ENCODE measurements at places on chromosomes 2 and 18. TPM values are rescaled to one million over a fixed set of nuclear protein-coding genes. Genes with fewer than 3 reads are reported as not detected.

DNA sequence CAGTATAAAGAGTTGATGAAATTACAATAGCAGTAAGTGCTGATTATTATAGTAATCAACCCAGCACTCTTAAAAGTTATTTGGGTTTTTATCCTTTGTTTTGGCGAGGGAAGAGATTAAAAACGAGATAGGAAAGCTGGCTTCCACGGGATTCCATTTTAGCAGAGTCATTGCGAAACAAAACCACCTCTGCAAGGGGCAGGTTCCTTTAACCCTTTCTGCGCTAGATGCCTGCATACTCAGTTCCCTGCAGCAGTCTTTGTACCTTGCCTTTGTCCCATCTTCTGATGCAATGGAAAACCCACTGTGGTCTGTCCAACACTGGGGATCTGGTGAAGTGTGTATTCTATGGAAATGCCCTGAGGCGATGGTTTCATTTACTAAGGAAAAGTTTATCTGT lies 2.7 kb downstream of the YPEL5 start:
- no peak for DNase-seq

CHRND gene
- 163 TPM for polyA plus RNA-seq

DNA sequence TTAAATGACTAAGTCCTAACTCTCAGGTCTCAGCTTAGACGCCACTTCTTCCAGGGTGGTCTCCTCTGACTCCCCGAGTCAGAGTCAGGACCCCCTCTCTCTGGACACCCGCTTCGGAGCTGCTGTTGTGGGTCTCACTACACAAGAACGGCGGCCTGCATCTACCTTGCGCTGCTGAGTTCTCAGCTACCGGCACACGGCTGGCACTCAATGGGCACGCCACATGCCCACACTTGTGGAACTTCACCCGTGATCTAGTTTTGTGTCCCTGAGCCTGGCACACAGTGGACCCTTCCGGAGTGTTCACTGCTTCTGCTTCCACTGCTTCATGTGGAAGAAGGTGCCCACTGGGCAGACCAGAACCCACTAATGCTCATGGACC lies 58.3 kb upstream of the ID2 start:
- no peak for DNase-seq

CYTIP gene
- polyA plus RNA-seq: 0.87 TPM

RAB10 gene
- polyA plus RNA-seq: 93.1 TPM

GRCh38 chr18:70663141-70663540 lies 374.3 kb downstream of the SOCS6 start:
- no peak for DNase-seq

COL3A1 gene
- 7,583 TPM for polyA plus RNA-seq

GRCh38 chr2:99698896-99699295 lies 209.1 kb upstream of the REV1 start:
- DNase-seq: no peak

DNA sequence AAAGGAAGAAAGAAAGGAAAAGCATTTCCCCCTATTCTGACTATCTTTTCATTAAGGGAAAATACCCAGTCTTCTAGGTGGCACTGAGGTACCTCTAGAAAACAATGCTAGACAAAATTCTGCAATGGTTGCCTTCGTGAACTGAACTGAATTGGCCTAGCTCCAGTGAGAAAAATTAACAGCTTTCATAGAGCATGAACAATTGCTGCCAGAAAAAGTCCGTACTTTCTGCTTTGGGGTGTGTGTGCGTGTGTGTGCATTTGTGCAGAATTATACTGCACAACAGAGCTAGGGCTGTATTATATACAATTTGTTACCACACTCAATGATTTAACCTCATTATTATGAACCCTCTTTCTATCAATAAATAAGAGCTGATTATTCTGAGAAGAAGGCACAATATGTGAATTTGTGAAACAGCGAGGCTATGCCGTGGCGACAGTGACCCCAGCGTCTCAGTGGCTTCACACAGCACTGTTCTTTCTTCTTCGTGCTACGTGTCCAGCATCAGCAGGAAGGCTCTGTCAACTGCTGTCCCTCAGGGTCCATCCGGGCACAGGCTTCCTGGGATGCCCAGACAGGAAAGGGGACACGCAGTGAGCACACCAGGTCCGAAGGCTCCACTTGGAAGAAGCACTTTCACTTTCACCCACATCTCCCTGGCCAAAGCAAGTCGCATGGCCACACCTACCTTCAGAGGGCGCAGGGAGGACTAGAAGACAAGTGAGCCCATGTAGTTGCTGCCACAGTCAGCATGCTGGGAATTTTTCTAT lies 47.5 kb downstream of the PTGR3 start:
- DNase-seq: peak; percentile 17

GRCh38 chr18:67081482-67082211 lies 434.9 kb downstream of the DSEL start:
- no peak for DNase-seq

DNA sequence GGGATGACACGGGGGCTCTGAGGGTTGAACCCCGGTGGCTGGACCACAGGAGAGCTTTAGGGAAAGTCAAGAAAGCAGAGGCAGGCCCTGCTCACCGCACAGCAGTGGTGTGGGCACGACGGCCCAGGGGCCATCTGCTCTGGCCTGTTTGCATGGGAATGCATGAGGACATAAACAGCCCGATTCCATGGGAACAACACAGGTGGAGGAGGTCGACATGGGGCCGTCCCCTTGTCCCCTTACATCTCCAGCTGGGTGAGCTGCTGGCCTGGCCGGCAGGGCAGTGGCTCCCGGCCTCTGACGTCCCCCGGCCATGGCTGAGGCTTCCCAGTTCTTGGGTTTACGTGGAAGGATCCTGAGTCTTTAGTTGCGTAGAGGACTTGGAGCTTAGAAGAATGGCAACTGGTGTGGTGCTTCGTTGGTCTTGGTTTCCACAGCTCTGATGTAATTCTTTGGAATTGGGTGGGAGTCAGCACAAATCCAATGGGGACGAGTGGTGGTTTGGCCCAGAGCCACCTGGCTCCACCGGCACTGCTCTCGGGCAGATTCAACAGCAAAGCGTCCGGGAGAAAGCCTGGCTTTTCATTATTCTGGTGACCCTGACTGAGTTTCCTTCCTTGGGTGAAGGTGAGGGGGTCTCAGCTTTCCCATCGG lies 98.3 kb upstream of the HDAC4 start:
- DNase-seq: peak; percentile 59

TUBB8B gene
- not detected for polyA plus RNA-seq

DNA sequence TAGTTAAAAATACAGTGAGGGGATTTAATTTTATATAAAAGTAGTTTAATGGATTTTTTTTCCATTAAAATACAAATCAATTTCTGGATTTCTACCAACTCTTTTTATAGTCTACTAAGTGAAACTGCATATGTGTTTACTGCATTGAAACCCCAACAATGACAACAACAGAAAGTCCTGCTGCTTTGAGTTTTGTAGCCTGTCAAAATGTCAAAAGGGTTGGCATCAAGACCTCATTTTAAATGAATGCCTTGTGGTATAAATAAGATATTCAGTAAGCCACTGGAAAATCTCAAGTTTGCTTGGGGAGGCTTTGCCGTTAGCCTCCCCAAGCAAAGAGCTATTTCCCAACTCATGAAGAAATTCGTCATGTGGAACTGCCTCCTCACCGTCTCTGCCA lies 440.3 kb upstream of the HNMT start:
- no peak for DNase-seq

DNAH7 gene
- polyA plus RNA-seq: 0.19 TPM

GPR55 gene
- polyA plus RNA-seq: not detected

LRATD1 gene
- 11.6 TPM for polyA plus RNA-seq

DNA sequence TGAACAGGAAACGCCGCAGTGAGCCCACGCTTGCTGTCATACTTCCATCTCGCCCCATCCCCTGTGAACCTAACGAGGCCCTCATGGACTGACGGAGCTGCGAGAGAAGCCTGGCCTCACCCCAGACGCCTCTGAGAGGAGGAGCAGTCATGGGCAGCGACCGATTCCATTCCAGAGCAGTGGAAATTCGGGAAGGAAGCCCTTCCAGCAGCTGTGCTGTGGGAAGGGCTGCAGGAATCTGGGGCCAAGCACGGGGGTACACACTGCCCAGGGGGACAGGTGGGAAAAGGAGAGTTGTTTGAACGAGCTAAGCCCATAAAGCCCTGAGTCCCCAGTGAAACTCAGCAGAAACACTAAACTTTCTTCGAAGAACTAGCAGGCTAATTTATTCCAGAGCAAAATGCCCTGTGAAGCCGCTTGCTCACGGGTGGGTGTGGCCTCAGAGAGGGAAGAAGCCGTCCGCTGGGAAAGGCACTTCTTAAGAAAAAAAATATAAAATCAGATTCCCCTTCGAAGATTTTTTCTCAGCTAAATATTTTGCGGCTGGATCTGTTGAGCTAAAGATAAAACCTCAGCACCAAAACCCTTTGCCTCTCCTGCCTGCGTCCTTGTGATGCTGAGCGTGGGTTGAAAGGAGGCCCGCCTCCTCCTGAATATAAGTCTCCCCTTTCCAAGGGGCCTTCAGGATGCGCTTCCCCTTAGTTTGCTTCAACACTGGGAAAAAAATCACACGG lies 38.2 kb downstream of the ANKMY1 start:
- DNase-seq: peak; percentile 52

- DNase-seq: no peak
These were observed 98.8 kb upstream of the NCKAP5 start for GRCh38 chr2:133667085-133667484.

SNTG2 gene
- not detected for polyA plus RNA-seq

GRCh38 chr2:156474401-156474800 lies 38.2 kb downstream of the GPD2 start:
- no peak for DNase-seq

DNA sequence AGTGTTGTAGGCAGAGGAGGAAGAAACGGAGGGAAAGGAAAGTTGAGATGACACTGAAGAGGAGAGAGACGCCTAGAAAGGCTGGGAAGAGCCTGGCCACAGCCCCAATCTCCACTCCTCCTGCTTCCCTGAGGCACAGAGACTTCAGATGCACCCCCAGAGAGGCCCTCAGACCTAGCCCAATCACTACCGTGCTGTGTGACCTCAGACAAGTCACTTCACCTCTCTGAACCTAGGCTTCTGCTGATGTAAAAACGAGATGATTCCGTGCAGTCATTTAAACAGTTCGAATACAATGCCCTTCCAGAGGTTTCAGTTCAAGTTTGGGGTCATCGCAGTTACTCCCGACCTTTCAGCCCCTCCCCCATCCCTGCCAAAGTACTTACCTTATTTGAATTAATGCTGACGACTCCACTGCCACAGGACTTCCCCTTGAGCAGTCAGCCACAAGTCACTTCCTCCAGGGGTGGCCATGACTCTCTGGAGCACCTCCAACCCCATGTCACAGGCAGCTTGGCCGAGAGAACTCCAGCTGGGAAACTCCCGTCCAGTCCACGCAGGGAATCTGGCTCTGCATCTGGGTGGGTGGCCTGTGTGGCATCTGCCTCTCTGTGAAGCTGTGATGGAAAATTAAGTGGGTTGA lies 105.2 kb upstream of the ID2 start:
- DNase-seq: peak; percentile 38

GRCh38 chr2:200863782-200864175 lies 679 bp downstream of the CLK1 start:
- DNase-seq: peak; percentile 70

DNA sequence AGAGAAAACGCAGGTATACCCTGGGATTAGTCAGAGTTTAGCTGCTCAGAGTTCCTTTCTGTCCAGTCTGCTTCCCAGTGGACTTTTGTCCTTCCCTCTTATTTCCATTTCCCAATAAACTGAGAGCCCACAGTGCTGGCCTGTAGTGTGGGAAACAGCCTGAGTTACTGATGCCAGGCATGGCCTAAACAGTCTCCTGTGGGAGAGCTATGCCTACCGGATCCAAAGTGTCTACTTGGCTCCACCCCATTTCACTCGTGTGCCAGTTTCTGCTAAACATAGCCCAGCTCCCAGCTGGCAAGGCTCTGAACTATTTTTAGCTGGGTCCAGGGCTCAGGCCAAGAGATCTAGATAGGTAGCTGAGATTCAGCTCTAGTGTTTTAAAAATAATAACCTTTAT lies 15.6 kb upstream of the PPP1CB start:
- peak; percentile 91 for DNase-seq

C18orf63 gene
- polyA plus RNA-seq: not detected

HNMT gene
- polyA plus RNA-seq: 17.4 TPM

DNA sequence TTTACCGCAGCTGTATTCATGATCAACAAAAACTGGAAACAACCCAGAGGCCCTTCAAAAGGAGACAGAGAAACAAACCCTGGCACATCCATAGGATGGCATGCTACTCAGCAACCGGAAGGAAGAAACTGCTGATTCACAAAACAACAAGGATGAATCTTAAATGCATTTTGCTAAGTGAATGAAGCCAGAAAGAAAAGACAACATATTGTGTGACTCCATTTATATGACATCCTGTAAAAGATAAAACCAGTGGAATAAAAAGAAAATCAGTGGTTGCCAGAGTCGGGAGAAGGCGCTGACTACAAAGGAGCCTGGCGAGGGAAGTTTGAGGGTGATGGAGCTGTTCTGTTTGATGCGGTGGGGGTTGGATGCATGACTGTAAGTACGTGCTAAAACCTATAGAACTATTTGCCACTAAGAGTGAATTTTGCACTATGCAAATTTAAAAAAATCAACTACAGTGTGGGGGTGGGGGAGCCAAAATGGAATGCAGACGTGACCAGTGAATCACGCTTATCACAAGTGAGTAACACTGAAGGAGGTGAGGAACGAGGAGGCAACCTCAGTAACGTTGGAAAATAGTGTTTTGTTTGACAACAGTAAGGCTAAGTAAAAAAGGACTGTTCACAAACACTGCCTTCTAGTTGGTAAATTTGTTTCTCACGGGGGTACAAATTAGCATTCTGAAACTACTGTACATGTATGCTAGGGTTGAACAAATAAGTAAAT lies 108.9 kb downstream of the INHBB start:
- no peak for DNase-seq

DNA sequence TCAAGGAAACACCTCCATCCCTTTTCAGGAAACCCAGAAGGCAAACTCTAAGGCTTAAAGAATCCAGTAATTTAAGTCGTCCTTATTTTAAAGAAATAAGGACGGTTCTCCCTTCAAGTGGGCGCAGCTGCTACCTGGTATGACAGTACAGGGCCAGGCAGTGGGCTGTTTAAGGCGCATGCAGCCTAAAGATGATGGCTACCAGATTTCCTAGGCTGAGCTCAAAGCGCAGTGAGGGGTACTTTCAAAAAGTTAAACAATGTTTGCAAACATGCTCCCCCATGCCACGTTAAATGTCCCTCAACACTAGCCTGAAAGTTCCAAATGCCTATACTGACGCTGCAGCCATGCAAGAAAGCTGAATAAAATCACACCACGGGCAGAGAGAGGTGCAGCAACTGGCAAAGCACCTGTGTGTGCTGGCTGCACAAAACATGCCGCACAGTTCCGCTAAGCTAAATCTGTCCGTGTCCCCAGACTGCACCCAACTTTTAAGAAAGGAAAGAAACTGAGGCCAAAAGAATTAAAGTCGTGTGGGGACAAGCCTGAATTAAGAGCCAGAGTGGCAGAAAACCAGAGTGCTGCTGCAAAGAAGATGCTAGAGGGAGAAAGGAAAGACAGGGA lies 583 bp downstream of the HIBCH start:
- DNase-seq: no peak

- DNase-seq: no peak
These were observed 45.2 kb upstream of the GCG start for GRCh38 chr2:162197069-162197825.

CNTNAP5 gene
- polyA plus RNA-seq: 0.13 TPM

DNA sequence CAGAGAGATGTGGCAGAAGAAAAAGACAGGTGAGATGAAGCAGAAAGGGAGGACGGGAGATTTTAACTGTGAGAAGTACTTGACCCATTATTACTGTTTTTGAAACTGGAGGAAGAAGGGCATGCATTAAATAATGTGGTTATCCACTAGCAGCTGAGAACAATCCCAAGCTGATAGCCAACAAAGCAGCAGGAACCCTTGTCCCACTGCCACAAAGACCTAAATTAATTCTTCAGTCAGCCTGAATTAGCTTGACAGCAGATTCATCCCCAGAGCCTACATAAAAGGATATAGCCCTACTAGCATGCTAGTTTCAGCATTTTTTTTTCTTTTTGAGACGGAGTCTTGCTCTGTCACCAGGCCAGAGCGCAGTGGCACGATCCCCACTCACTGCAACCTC lies 19.5 kb upstream of the REG3A start:
- peak; percentile 16 for DNase-seq

NXPH2 gene
- 18.5 TPM for polyA plus RNA-seq

Measured in muscle of leg (tissue), 16 donors.